ENCODE measurements at places on chromosomes 13 and 19. TPM values are rescaled to one million over a fixed set of nuclear protein-coding genes. Genes with fewer than 3 reads are reported as not detected.

DNA sequence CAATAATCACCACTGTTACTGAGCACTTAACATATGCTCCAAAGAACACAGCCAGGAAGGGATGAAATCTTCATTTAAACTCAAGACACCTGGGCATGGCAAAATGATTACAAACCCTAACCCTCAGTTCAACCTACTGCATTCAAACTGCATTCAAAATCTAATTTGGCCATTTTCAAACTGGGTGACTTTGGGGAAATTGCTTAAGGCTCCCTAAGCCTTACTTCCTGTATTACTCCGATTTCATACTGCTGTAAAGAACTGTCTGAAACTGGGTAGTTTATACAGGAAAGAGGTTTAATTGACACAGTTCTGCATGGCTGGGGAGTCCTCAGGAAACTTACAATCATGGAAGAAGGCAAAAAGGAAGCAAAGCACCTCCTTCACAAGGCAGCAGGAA lies 50.4 kb downstream of the CBY2 start:
- DNase-seq: no peak

- no peak for DNase-seq
Observed at GRCh38 chr13:81582381-81582780, 1241.5 kb upstream of the SPRY2 start.

- DNase-seq: no peak
Observed at GRCh38 chr19:15628236-15629002, 12.3 kb upstream of the CYP4F3 start.

Gene C1QTNF9B
- total RNA-seq: 2.4 TPM

Gene PABPC3
- 4.5 TPM for total RNA-seq

Gene PRSS57
- total RNA-seq: 1.7 TPM

Gene PHF11
- total RNA-seq: 28.5 TPM

Measured in prostate gland (tissue), 2 donors.